ENCODE measurements at places on chromosomes 6 and 20. TPM values are rescaled to one million over a fixed set of nuclear protein-coding genes. Genes with fewer than 3 reads are reported as not detected.

GRCh38 chr6:19320111-19320581, 517.0 kb upstream of the ID4 start:
- DNase-seq: peak; percentile 37

DDX27 gene
- 29.1 TPM for total RNA-seq

- DNase-seq: no peak
Measured at GRCh38 chr6:90025523-90026061, 131.3 kb downstream of the GJA10 start.

LZTS3 gene
- total RNA-seq: 3.7 TPM

DNA sequence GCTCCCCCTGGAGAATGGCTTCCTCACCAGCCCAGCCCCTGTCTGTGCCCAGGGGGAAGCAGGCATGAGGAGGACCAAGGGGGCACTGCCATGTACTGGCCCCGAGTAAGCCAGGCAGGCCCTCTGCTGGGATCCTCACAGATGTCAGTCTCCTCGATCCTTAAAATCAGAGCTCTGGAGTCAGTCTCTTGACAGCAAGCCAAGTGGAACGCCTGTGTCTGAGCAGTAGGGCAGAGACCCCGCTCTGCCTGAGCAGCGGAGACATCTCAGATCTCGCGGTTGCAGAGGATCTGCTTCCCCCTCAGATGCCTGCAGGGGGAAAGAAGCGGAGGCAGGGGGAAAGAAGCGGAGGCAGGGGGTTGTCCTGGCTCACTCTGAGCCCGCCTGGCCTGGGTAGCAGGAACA, 92.6 kb downstream of the SNX5 start:
- peak; percentile 39 for DNase-seq

MUCL3 gene
- 0.03 TPM for total RNA-seq

GRCh38 chr6:7732228-7732627, 6.3 kb downstream of the BMP6 start:
- DNase-seq: peak; percentile 22

BPI gene
- not detected for total RNA-seq

GRCh38 chr6:18121580-18122127, 823 bp downstream of the NHLRC1 start:
- peak; percentile 47 for DNase-seq

DNA sequence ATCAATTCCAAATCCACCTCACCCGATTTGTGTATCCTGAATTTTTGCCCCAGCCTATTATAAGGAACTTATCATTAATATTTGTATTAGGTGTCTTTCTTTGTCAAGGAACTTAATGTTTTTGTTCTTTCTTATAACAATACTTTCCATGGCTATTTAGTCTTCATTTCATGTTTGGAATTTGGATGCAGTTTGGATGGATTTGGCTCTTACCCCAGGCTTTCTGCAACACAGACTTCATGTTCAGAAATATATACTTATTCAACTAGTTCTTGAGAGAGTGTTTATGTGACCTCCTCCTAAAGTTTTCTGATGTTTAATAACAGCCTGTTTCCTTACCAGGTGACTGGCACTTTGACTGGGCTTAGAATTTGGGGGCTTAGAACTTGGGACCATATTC, 35.9 kb upstream of the TOX2 start:
- no peak for DNase-seq

- no peak for DNase-seq
Measured at GRCh38 chr6:160883999-160884398, 107.6 kb upstream of the MAP3K4 start.

- DNase-seq: no peak
Measured at GRCh38 chr6:52341561-52342260, 20.2 kb upstream of the PAQR8 start.

DNA sequence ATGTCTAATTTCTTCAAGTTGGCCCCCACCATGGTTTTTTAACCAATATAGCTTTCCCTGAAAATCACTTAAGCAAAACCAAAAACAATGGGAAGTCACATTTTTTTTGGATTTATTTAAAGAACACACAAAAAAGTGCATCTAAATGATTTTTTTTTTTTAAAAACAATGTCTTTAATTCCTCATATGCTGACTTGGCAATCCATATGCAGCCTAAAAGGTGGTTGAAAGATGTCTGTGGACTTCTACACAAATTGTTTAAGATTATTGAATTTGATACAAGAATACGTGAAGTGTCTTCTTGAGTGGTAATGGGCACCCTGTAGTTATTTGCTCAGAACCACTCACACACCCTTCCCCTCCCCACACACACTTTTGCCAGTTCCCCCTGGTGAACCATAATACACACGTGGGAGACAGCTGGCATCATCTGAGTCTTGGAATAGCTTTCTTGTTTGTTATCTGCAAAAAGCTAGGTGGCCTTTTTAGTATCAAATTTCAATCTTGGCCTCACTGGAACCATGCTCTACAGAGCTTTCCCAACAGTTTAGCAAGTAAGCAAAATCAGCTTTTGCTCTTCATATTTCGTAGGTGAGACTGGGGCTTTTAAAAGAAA, 60.9 kb upstream of the TULP1 start:
- no peak for DNase-seq

- DNase-seq: no peak
Measured at GRCh38 chr6:160188773-160189172, 67.2 kb downstream of the SLC22A1 start.

TAP1 gene
- 6.2 TPM for total RNA-seq

- no peak for DNase-seq
Measured at GRCh38 chr6:103268335-103268734, 1591.4 kb downstream of the HACE1 start.

SLC4A11 gene
- 0.95 TPM for total RNA-seq

GRCh38 chr6:73455865-73456629, 4.0 kb upstream of the CGAS start:
- no peak for DNase-seq

PRICKLE4 gene
- total RNA-seq: 1.1 TPM

ACTL10 gene
- total RNA-seq: 0.19 TPM

PPIL6 gene
- total RNA-seq: 4.8 TPM

DNA sequence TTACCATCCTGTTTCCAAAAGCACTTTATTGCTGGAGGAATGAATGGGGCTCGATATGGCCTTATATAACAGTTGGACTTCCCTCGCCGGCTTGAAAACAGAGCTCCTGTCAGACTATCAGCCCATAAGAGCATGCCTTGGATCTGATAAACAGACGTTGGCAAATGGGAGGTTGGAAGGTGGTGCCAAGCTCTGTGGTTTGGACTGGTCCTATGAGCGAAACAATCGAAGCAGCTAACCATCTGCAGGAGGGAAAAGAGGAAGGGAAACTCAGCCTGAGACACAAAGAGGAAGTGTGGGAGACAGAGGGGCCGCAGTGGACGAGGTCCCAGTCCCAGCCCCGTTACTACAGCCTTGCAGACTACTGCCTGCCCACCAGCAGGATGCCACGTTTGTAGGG, 92.9 kb downstream of the TFAP2C start:
- no peak for DNase-seq

THEMIS gene
- total RNA-seq: not detected

ENPP3 gene
- 0.09 TPM for total RNA-seq

RAET1L gene
- total RNA-seq: not detected

DNA sequence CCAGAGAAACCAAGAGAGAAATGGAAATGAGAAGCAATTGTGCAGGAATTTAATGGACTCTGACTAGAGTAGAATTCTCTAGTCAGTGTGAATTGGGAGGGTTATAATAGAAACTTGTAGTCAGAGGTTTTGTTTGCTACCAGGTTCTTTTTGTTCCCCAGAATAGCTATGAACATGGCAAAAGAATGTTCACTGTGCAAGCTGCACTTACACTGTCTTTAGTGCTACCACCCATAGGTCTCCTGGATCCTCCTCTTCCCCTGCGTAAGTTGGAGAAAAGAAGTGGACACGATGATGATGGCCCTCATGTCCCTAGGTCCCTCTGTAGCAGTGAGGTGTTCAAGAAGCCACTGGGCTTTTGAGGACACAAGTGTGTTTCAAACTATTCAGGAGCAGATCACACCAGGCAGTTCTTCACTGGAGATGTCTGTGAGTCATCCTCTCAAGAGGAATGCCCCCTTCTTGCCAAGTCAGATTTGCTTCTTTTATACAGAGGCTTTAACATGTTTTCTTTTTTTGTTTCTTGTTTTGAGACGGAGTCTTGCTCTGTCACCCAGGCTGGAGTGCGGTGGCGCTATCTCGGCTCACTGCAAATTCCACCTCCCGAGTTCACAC, 47.6 kb upstream of the SMIM8 start:
- DNase-seq: no peak

- no peak for DNase-seq
Measured at GRCh38 chr6:32047539-32047854, 9.3 kb downstream of the CYP21A2 start.

SLC32A1 gene
- total RNA-seq: 0.04 TPM

FAM83D gene
- total RNA-seq: 76.7 TPM

DNA sequence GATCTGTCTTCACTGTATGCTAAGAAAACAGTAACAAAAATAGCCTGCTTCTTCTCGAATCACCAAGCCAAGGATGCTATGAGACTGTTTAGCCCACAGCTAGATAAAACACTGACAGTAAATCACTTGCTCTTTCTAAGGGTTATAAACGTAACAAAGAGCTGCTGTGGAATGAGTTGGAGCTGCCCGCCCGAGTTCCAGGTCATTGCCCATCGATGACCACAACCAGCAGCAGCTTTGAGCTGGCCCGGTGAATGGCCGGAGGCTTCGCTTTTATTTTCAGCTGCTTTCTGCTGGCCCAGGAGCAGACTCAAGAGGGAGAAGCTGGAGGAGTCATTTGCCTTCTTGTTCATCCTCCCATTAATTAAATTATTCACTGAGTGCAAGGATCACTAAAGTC, 82.2 kb upstream of the CDH4 start:
- DNase-seq: no peak

TRIM40 gene
- total RNA-seq: not detected

DNA sequence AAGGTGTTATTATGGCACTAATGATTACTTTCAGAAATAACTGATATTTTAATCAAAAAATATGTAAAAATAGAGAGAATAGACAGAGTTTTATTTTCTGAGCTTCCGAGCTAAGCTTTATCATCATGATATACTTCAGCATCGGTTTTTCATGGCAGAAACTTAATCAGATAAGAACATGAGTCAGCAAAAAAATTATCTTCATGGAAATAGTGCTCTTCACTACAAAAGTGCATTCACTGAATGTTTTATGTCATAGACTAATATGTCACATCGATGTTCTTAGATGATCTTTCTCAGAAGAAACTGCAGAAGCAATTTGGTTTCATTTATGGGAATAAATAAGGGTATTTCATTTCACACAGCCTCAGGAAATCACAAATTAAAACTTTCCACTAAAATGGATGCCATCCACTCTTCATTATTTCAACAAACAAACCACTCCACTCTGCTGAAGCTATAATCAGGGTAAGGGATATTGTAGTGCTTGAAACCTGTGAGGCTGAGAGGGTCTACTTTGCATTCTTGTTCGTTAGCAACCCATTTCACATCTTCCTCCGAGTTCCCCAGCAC, 10.2 kb upstream of the MAP3K7 start:
- DNase-seq: peak; percentile 37

GRCh38 chr6:126066053-126067048, 80.0 kb downstream of the TRMT11 start:
- DNase-seq: no peak

- no peak for DNase-seq
Measured at GRCh38 chr20:2741463-2741862, 48.9 kb downstream of the EBF4 start.

- DNase-seq: no peak
Measured at GRCh38 chr6:130116273-130116672, 97.9 kb downstream of the L3MBTL3 start.

TNNC2 gene
- not detected for total RNA-seq

DNA sequence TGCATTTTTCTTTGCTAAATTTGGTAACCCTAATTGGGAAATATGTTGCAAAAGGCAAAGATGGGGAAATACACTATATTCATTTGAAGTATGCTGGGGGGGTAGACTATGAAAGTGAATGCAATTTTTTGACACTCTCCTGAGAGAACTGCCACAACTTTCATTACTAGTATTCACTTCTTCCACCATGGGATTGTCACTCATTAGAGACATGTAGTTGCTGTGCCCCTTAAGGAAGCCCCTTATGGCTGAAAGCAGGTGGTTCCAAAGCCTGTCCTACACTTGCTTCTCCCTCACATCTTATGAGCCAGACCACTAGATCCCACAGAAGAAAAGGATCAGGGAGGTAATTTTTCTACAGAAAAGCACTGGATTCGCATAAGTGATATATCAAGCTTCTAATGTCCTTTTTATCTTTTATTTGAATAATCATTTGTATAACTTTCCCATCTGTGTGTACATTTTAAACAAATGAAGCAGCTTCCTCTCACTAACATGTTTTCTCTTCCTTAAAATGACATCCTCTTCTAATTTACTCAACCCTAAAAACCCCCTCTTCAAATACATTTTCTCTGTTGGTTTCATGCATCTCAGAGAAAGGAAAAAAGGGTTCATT, 83.8 kb downstream of the GCLC start:
- DNase-seq: no peak

DNA sequence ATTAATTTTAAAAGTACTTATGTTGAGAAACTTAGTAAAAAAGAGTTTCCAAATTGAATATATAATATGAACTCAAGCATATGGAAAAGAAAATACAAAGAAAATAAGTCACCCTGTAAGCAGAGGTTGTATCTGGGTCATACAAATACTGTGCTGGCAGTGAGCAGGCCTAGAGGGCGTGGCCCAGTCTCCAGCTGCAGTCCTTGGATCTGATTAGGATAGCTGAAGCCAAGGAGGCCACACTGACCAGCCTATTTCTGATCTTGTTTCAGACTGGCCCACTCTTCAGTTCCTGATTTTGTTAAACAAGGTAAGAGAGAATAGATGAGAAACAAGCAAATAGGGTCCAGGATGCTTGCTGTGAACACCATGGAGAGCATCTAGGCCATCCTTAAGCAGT, 228.8 kb downstream of the EPM2A start:
- DNase-seq: no peak

All from neural progenitor cell (in vitro differentiated cells).